Liver (tissue), 10 donors: ENCODE measurements at places on chromosomes 6 and 20. TPM values are rescaled to one million over a fixed set of nuclear protein-coding genes. Genes with fewer than 3 reads are reported as not detected.
A peak's percentile ranks its signal among the peaks of the same experiment; 100 is the strongest.

- H3K4me1 ChIP-seq: peaks cover 22% of the 10 kb centered on the region
- no peak overlapping the region for H3K4me3 ChIP-seq
- peak; percentile 62 for DNase-seq
- peaks cover 3% of the 10 kb centered on the region for H3K36me3 ChIP-seq
- no peaks in the 10 kb centered on the region for H3K27me3 ChIP-seq
Observed at GRCh38 chr20:63696306-63696627, 185 bp upstream of the TNFRSF6B start.

MICB gene
- total RNA-seq: 1.8 TPM

DNA sequence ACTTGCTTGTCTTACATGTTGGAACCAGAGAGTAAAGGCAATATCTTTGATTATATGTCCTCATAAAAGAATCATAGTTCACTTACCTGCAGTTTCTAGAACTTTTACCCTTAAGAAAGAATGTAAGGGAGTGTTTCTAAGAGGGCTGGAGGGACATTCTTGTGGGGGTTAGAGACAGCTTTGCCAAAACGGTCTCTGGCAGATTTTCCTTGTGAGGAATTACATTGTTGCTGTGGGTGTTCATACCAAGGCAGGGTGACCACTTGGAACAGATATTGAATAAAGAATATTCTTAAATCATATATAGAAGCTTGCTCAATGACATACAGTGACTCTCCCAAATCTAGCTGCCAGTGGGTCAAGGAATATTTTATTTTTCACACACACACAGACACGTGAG is 517.6 kb upstream of the SOX4 start:
- H3K27me3 ChIP-seq: no peaks in the 10 kb centered on the region
- H3K27ac ChIP-seq: no peak overlapping the region
- DNase-seq: no peak
- H3K4me1 ChIP-seq: no peaks in the 10 kb centered on the region

ARHGAP40 gene
- 0.08 TPM for total RNA-seq
